ENCODE measurements at places on chromosomes 12 and 14. TPM values are rescaled to one million over a fixed set of nuclear protein-coding genes. Genes with fewer than 3 reads are reported as not detected.
A peak's percentile ranks its signal among the peaks of the same experiment; 100 is the strongest.

DNA sequence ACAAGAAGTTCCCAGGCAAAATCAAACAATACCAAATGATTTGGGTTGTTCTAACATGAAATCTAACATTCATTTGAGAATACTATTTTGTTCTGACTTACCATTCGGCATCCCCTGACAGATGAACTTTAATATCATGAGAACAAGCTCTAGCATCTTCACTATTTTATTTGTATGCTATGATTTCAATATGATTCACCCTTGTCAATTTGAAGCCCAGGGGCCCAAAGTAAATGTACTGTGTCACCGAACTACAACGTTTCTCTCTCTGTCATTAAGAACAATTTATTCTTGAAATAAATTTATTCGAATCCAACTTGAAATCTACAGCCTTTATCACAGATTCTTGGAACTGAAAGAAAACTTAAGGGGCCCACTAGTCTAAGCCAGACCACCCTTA, 146.2 kb upstream of the RASSF8 start:
- H3K4me1 ChIP-seq = no peaks in the 10 kb centered on the region
- H3K36me3 ChIP-seq = no peaks in the 10 kb centered on the region
- H3K4me3 ChIP-seq = no peak overlapping the region
- H3K27ac ChIP-seq = no peak overlapping the region
- no peaks in the 10 kb centered on the region for H3K27me3 ChIP-seq

DNA sequence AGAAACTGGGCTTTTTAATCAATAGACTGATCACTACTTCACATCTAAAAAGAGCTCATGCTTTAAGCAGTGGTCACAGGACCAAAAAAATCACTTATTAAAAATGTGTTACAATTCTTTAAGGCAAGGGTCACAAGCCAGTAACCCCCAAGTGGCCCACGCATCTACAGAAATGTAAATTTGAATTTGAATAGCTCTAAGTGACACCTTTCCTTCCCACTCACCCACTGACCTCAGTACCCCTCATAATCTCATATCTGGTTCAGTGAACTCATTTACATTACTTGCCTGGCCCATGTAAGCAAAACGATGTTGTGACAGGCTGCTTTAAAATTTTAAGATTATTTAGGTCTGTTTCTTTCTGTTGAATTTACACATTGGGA, 27.4 kb downstream of the NELL2 start:
- no peaks in the 10 kb centered on the region for H3K4me1 ChIP-seq
- no peak overlapping the region for H3K4me3 ChIP-seq
- no peaks in the 10 kb centered on the region for H3K36me3 ChIP-seq
- DNase-seq = no peak
- H3K27me3 ChIP-seq = no peaks in the 10 kb centered on the region

DNA sequence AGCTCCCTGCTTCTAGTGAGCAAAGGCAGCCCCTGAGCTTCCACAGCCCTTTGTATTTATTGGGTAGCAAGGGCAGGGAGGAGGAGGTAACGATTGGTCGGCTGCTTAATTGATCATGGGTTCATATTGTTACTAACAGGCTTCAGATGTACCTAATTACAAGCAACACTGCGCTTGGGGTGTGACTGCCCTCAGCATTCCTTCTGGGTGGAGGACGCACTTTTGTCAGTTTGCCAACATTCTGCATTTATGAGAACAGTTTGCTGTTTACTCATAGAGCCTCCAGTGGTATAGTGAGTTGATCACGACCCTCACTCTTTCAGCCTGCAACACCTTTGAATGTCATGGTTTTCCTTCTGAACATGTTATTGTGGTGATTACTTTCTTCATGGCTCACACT, 9.6 kb downstream of the TSHR start:
- DNase-seq = no peak
- H3K4me1 ChIP-seq = no peaks in the 10 kb centered on the region
- no peak overlapping the region for H3K27ac ChIP-seq
- no peaks in the 10 kb centered on the region for H3K27me3 ChIP-seq
- H3K36me3 ChIP-seq = no peaks in the 10 kb centered on the region

DNA sequence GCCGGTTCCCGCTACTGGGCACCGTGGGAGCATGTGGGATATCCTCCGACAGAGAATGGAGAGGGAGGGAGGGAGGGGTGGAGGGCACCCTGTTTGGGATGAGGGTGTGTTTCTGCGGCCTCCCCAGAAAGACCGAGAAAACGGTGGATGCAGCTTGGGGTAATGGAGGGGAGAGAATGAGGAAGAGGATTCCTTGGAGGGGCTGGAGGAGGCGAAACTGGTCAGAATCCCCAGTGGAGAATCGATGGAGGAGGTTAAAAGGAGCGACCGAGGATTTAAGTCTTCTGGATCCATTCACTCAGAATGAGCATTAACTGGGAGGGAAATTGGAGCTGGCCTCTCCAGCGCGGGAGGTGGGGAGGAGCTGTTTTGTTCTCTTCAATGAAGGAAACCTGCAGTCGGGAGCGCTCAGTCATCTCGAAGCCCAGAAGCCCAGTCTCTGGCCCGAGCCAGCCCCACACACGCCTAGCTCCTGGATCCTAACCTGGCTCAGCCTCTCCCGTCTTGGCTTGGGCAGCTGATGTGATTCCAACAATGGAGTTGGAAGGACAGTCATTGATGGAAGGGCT, 581 bp downstream of the ARG2 start:
- no peaks in the 10 kb centered on the region for H3K36me3 ChIP-seq
- no peaks in the 10 kb centered on the region for H3K27me3 ChIP-seq
- peak overlapping the region; percentile 62 for H3K4me3 ChIP-seq
- peak overlapping the region; percentile 66 for H3K27ac ChIP-seq
- peak; percentile 34 for DNase-seq

GRCh38 chr12:115830633-115831032, 446.9 kb downstream of the MED13L start:
- no peaks in the 10 kb centered on the region for H3K36me3 ChIP-seq
- DNase-seq = no peak

- no peak for DNase-seq
- H3K36me3 ChIP-seq = no peaks in the 10 kb centered on the region
- no peaks in the 10 kb centered on the region for H3K4me1 ChIP-seq
- no peak overlapping the region for H3K27ac ChIP-seq
- peaks cover 6% of the 10 kb centered on the region for H3K27me3 ChIP-seq
Observed at GRCh38 chr12:113665457-113665856, 193.8 kb upstream of the LHX5 start.

DNA sequence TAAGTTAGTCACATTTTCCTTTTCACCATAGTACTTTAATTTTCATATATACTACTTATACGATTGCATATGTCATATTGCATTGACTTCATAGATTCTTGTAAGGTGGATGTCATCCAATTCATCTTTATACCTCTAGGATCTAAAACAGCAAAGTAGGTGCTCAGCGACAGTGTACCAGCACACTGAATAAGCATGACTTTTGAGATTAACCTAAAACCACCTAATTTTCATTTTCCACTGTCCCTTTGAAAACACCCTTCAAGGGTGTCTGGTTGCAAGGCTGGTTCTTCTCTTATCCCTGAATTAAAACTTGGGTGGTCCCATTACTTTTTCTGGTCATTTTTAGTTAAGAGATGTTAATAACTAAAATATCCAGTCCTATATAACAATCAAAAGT, 4.4 kb downstream of the GPR19 start:
- no peaks in the 10 kb centered on the region for H3K27me3 ChIP-seq
- H3K4me3 ChIP-seq = no peak overlapping the region
- no peaks in the 10 kb centered on the region for H3K4me1 ChIP-seq
- no peak overlapping the region for H3K27ac ChIP-seq

The RHOF gene
- total RNA-seq = 3.7 TPM

The C14orf39 gene
- not detected for total RNA-seq

DNA sequence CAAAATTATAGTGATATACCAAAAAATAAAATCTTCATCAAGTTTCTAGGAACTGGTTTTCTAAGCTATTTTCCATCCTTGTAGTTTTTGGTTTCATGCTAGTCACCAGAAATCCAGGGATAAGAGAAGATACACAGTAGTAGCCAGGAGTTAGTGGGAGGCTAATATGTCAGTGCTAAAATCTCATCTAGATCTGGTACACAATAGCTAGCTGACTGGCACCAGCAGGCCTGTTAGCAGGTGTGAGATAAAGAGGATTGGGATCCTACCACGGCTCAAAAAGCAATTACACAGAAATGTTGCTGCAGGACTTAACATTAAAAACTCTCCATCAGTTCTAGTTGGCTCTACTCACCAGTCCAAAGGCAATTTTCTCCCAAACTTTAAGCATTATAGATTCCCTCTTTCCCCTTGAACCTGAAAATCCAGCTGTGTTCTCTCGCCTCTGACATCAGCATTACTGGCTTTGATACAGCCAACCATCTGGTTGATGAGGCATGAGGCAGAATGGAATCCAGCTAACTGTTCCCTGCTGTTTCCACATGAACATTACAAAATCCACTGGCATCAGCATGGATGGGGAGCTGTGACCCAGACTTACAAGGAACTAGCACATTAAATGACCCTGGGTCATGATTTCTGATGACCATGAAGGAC, 41.8 kb upstream of the CCDC196 start:
- no peak for DNase-seq
- no peak overlapping the region for H3K27ac ChIP-seq
- no peaks in the 10 kb centered on the region for H3K27me3 ChIP-seq
- H3K4me1 ChIP-seq = no peaks in the 10 kb centered on the region
- H3K36me3 ChIP-seq = no peaks in the 10 kb centered on the region
- no peak overlapping the region for H3K4me3 ChIP-seq

DNA sequence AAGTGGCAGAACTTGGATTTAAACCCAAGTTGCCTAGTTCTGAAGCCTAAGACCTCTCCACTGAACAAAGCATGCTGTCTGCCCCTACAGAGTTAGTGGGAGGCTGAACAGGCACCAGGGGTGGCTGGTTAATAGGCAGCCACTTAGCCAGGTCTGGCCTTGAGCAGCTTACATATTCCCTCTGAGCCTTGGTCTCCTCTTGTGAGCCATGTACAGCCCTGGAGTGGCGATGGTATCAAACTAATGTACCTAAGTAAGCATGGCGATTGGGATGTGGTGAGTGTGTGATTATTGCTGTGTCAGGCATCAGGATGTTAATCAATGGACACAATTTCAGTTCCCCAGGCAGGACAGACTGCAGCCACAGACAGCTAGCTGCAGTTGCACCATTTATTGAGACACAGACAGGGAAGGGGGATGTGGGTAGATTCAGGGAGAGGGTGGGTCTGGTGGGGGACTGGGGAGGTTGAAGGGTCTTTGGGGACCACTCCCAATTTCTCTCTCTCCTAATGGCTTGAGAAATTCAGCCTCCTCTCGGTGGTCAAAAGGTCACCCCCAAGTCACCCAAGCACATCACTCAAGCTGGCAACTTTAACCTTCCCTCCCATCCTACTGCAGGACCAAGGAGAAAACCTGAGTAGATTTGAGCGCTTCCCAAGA, 7.3 kb upstream of the KRT4 start:
- H3K27me3 ChIP-seq = no peaks in the 10 kb centered on the region
- no peaks in the 10 kb centered on the region for H3K4me1 ChIP-seq
- H3K27ac ChIP-seq = no peak overlapping the region
- DNase-seq = no peak
- no peak overlapping the region for H3K4me3 ChIP-seq

- H3K4me3 ChIP-seq = no peak overlapping the region
- H3K27ac ChIP-seq = no peak overlapping the region
- H3K4me1 ChIP-seq = no peaks in the 10 kb centered on the region
- DNase-seq = no peak
- H3K27me3 ChIP-seq = no peaks in the 10 kb centered on the region
Observed at GRCh38 chr12:116402163-116402939, 124.9 kb upstream of the MED13L start.

The KRT85 gene
- total RNA-seq = not detected

GRCh38 chr12:94863321-94864035, 140.0 kb downstream of the NDUFA12 start:
- no peaks in the 10 kb centered on the region for H3K36me3 ChIP-seq
- no peaks in the 10 kb centered on the region for H3K4me1 ChIP-seq
- no peak overlapping the region for H3K4me3 ChIP-seq

The GPRC5D gene
- not detected for total RNA-seq

The OR2AP1 gene
- total RNA-seq = not detected

The RCOR1 gene
- 7.6 TPM for total RNA-seq
